RWPE1 (cell line): ENCODE measurements at places on chromosomes 1 and 21.

DNA sequence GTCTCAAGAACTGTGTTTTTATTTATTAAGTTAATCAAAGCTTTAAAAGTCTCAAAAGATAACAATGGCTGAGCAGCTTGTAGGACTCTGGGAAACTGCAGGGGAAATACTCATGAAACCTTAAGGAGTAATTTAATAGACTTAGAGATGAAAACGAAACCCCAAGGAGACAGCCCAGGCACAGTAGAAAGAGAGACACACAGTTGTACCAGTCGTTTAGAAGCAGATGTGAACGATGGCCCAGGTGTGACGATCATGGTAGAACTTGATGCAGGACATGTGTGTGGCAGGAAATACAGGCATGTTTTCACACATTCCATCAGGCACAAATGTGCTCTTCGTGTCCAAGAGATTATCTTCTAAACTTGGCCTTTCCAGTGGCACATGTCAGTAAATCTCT is 21.2 kb upstream of the MRPS6 start:
- no peak for DNase-seq

DNA sequence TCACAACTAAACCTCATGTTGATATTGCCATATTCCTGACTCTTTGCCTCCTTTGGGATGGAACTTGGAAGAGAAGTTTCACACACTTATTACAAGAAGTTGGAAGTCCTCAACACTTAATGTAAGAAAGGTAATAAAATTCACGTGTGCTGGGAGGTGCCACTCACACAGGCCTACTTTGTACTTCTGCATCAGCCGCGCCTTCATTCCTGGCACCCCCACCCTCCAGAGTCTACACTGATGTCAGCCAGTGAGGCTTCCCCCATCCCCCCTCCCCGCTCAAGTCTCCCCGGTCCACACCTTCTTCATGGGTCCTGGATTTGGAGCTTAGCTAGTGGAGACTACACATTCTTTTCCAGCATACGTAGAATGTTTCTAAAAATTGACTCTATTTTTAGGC is 24.8 kb upstream of the SLC45A1 start:
- peak; percentile 24 for DNase-seq

- DNase-seq = no peak
Measured at GRCh38 chr1:18830596-18830995, 28.9 kb downstream of the TAS1R2 start.

DNA sequence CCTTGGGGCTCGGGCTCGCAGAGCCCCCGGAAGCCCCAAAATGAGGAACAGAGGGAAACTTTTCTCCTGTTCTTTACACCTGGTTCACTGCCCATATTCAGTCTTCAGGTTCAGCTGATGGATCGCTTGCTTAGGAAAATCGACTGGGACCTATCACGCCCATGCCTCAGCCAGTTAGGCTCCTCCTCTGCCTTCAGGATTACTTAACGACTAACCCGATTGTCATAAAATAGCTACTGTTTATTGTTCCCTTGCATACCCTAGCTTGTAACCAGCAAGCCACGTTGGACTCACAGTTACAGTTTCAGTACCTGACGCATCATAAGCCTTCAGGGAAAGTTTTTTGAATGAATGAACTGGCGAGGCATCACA is 692 bp downstream of the TARDBP start:
- DNase-seq = no peak

DNA sequence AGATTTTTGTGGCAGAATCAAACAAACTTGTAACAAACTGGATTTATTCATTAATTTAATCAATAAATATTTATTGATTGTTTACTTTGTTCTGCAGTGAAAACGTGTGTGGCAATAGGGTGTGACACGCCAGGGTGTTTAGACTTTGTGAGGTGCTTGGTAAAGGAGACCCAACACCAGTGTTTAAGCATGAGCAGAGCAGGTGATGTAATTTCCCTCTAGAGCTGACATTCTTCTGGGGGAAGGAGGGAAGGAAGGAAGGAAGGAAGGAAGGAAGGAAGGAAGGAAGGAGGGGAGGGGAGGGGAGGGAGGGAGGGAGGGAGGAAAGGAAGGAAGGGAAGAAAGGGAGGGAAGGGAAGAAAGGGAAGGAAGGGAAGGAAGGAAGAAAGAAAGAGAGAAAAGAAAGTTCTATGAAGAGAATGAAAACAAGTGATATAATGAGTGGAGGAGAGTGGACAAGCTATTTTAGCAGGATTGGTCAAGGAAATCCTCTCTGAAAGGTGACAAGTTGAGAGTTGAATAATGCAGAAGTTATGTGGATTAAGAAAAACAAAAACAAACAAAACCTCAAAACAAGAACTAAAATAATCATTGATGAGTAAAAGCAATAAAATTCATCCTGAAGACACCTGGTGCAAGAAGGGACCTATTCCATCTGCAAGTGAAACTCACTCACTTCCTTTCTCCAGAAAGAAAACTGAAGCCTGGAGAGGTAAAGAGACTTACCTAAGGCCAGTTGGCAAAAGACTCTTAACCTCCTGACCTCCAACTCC is 60.8 kb downstream of the TSEN15 start:
- DNase-seq = no peak

DNA sequence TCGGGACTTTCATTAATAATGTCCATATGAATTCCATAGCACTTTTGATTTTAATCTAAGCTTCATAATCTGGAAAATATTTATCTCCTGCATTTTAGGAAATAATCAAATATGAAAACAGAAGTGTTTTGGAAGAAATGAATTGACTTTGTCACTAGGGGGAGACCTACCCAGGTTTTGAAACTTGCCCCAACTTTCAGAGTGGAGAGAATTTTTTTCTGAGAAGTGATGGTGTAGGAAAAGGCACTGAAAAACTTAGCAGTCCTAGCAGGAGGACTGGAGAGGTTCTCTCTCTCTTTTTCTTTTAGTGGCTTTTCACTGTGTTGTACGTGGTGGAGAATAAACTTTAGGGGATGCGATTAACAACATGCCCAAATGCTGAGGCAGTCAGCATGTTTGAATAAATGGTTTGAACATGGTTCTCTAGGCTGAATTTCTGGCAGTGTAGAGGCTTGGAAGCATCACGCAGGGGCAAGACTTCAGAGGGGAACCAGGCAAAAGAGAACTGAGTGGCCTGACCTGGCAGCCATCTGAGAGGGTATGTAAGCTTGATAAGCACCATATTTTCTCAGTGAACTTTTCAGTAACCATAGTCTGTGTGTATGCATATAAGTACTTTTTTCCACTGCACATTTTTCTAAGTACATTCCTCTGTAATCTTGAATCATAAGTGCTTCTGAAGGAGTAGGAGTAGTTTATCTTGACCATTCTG is 68.3 kb upstream of the NEK7 start:
- peak; percentile 65 for DNase-seq

DNA sequence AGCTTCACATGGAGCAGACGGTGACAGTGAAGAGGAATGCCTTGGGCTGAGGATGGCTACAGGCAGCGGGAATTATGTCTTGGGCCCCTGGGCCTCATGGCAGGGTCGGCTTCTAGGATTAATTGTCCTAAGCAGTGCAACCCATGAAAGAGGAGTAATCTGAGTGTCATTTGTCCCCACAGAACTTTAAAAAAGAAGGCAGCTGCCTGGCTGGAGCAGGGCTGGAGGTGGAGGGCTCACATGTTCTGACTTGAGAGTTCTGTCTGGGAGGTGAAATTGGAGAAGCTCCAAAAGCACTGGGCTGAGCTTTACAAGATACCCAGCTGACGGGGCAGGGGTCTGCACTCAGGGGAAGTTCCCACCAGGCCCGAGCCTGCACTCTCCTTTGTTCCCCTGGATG is 22.6 kb downstream of the CACNA1S start:
- DNase-seq = no peak

- DNase-seq = no peak
Measured at GRCh38 chr1:55679971-55680370, 464.8 kb upstream of the USP24 start.

- no peak for DNase-seq
Measured at GRCh38 chr1:57112148-57112547, 146.3 kb upstream of the C8B start.

GRCh38 chr21:30207252-30207579 is 8.7 kb downstream of the CLDN8 start:
- no peak for DNase-seq

DNA sequence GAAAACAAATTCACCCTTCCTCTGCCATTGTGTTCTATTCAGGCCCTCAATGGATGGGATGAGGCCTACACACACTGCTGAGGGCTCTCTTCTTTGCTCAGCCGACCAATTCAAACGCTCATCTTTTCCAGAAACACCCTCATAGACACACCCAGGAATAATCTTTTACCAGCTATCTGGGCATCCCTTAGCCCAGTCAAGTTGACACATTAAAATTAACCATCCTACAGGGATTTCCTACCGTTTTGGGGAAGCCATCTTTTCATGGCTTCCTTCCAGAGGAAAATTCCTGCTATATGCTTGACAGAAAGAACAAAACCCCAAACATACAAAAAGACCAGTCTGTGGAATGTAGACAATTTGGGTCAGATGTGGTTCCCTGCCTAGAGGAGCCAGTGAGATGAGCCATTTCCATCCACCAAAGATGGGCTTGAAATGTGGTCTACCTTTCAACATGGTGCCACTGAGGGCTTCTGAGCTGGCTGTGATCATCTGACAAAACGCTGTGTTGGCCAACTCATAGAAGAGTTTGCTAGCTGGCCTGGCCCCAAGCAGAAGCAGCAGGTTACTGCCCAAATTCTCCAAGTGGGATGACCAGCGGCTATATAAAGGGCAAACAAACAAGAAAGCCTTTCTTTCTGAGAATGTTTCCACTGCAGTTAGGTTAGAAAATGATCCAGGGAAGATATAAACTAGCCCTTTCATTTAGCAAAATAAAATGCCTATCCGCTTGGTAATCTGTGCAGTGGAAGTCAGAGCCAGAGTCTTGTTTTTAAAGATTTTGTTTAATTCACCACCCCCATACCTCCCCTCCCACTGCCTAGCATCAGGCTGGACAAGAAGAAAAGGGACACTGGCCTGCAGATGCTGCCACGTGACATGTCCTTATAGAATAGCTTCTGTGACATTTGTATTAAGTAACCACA is 69.1 kb upstream of the MRPS6 start:
- DNase-seq = no peak

DNA sequence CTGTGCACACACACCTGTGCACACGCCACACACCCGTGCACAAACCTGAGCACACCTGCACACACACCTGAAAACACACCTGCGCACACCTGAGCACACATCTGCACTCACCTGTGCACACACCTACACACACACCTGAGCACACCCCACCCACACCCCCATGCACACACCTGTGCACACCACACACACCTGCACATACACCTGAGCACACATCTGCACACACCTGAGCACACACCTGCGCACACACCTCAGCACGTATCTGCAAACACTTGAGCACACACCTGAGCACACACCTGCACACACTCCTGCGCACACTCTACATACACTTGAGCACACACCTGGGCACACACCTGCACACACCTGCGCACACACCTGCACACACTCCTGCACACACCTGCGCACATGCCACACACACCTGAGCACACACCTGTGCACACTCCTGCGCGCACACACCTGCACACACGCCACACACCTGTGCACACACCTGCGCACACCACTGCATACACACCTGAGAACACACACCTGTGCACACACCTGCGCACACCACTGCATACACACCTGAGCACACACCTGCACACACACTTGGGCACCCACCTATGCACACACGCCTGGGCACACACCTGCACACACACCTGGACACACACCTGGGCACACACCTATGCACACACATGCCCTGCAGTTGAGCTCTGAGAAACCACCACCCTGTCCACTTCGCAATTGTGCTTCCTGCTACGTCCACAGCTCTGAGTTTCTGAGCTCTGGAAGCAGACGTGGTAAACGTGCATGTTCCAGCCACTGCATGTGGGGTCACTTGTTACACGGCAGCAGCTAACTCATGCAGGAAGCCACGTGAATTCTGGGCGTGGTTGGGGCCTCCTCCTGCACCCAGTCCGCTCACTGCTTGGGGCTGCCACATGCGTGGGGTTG is 8.0 kb upstream of the C1orf159 start:
- no peak for DNase-seq

- DNase-seq = peak; percentile 51
Measured at GRCh38 chr1:40627987-40628902, 37.2 kb downstream of the RIMS3 start.

DNA sequence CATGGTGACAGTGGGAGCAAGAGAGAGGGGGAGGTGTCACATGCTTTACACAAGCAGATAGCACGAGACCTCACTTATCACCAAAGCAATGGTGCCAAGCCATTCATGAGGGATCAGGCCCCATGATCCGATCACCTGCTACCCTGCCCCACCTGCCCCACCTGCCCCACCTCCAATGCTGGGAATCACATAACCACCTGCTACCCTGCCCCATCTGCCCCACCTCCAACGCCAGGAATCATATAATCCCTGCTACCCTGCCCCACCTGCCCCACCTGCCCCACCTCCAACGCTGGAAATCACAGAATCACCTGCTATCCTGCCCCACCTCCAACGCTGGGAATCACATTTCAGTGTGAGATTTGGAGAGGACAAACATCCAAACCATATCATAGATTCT is 10.6 kb upstream of the AIRE start:
- no peak for DNase-seq

- no peak for DNase-seq
Measured at GRCh38 chr1:228281631-228282328, 73.9 kb downstream of the OBSCN start.

DNA sequence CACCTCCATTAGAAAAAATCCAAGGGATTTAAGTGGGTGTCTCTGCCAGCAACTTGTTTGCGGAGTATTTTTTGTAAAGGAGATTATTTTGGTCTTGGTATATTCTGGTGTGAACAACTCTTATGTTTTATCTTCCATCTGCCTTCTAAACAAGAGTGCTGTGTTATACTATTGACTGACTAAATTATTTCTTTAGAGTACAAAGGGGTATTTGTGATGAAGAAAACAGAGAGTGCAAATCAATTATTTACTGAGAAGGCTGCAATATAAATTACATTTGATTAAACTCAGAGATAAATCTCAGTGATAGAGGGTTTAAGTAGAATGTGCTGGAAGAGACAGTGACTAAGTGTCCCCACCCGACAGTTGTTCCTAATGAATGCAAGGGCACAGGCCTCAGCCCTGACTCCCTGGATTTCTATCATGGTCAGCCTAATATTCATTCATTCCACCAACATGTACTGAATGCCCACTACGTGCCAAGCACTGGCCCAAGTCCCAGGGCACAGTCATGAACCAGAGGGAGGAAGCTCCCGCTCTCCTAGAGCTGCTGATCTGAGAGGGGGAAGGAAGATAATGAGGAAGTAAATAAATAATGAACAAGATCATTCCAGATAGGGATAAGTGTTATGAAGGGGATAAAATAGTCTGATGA is 196.9 kb upstream of the C8B start:
- DNase-seq = no peak
